ENCODE measurements at places on chromosomes 3 and 15.

GRCh38 chr3:108024146-108024850 is 66.5 kb downstream of the CD47 start:
- no peak for DNase-seq
- no peaks in the 10 kb centered on the region for H3K36me3 ChIP-seq
- no peak overlapping the region for H3K4me3 ChIP-seq
- H3K27ac ChIP-seq: no peak overlapping the region

GRCh38 chr3:52381623-52382022 is 63.3 kb downstream of the SEMA3G start:
- H3K4me3 ChIP-seq: no peak overlapping the region
- H3K36me3 ChIP-seq: no peaks in the 10 kb centered on the region

DNA sequence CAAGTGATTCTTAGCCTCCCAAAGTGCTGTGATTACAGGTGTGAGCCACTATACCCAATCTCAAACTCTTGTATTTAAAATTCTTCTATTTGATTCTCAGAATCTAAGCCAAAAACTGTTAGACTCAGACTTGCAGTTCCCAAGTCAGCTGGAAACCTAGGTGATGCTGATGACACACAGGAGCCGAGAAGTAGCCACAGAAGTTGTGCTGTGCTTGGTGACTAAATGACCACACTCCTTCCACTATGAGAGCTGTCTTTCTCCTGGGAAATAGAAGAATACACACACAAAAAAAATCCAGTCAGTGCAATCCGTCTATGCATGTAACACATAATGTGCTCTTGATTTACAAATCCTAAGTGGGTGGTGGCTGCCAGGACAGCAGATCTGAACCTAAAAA is 33.9 kb downstream of the ILDR1 start:
- H3K4me1 ChIP-seq: no peaks in the 10 kb centered on the region
- no peak overlapping the region for H3K27ac ChIP-seq
- no peak for DNase-seq
- no peak overlapping the region for H3K4me3 ChIP-seq
- peaks cover 4% of the 10 kb centered on the region for H3K36me3 ChIP-seq

- H3K36me3 ChIP-seq: peaks cover 3% of the 10 kb centered on the region
- H3K4me3 ChIP-seq: peak within 1 kb of the TSS; percentile 90
- no peaks in the 10 kb centered on the region for H3K27me3 ChIP-seq
- DNase-seq: no peak
- peaks cover 11% of the 10 kb centered on the region for H3K4me1 ChIP-seq
Observed at GRCh38 chr3:12796171-12797123, at the start of gene CAND2. Gene CAND2, plus strand, starts transcription at chr3:12796680. Its CDS starts 41 bp downstream, at chr3:12796721.

DNA sequence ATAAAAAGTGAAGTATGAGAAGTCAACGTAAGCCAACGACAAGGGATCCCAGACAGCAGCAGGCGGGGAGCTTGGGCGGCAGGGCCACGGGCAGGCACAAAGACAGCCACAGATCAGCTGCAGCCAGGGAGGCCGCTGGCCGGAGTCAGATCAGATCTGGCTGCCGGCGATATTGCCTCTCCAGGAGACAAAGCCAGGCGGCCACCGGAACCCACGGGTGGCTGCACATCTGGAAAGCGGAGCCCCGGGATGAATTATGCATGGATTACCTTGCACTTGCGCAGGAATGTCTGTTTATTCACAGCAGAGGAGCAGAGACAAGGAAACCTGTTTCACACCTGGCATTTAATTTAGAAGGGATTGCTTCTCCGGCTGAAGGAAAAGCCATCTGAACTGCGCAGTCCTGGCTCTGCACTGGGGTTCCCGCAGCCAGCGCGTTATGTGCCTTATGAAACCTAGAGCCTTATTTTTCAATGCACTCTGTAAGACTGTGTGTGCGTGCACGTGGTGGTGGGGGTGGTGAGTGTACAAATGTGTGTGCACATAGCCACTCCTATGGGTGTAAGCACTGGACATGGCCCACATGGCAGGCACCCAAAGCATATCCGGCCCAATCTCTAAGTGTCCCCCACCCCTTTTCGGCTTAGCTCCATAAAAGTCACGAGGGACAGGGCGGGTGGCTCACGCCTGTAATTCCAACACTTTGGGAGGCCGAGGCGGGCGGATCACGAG is 427.8 kb upstream of the MCTP2 start:
- H3K36me3 ChIP-seq: no peaks in the 10 kb centered on the region
- no peak overlapping the region for H3K4me3 ChIP-seq
- no peak for DNase-seq
- peaks cover 9% of the 10 kb centered on the region for H3K27me3 ChIP-seq
- H3K4me1 ChIP-seq: peaks cover 17% of the 10 kb centered on the region

DNA sequence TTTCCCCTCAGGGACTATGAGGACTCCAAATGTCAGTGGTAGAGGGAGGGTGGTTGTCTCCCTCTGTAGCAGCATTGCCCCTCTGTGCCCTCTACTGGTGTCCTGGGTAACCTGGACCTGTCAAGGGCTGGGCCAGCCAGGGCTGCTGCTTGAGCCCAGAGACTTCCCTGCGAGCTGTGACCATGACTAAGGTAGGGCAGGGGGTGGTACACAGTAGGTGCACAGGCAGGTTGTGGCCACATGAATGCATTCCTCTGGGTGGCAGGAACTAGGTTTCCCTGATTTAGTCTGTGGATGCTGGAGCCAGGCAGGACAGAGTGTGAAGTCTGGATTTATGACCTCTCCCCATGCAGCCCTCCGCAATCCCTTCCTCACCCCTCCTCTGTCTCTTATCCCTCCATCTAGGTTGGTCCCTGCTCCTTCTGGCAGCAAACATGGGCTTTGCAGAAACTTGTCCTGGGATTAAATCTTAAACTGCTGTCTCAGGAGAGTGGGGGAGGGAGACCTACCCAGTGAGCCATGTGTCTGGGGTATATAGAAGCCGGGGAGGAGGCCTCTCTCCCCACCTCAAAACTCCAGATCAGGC is 8.7 kb upstream of the SEMA3F start:
- H3K4me3 ChIP-seq: no peak overlapping the region
- peaks cover 3% of the 10 kb centered on the region for H3K27me3 ChIP-seq
- no peak for DNase-seq
- peaks cover 26% of the 10 kb centered on the region for H3K4me1 ChIP-seq

- H3K36me3 ChIP-seq: no peaks in the 10 kb centered on the region
- H3K27me3 ChIP-seq: no peaks in the 10 kb centered on the region
- H3K4me1 ChIP-seq: no peaks in the 10 kb centered on the region
- H3K4me3 ChIP-seq: no peak overlapping the region
Observed at GRCh38 chr3:142098964-142099363, 50.4 kb downstream of the TFDP2 start.

GRCh38 chr15:66923438-66923881 is 141.9 kb upstream of the SMAD3 start:
- no peaks in the 10 kb centered on the region for H3K36me3 ChIP-seq
- no peak for DNase-seq
- H3K4me1 ChIP-seq: peaks cover 17% of the 10 kb centered on the region

- H3K36me3 ChIP-seq: peaks cover 4% of the 10 kb centered on the region
- DNase-seq: no peak
- H3K27ac ChIP-seq: no peak overlapping the region
- no peaks in the 10 kb centered on the region for H3K27me3 ChIP-seq
- H3K4me1 ChIP-seq: peaks cover 9% of the 10 kb centered on the region
- no peak overlapping the region for H3K4me3 ChIP-seq
Observed at GRCh38 chr3:116045314-116045713, 400.0 kb downstream of the LSAMP start.

GRCh38 chr15:70516408-70517193 is 246.8 kb downstream of the UACA start:
- peak overlapping the region; percentile 36 for H3K4me3 ChIP-seq
- H3K36me3 ChIP-seq: no peaks in the 10 kb centered on the region
- peak overlapping the region; percentile 67 for H3K27ac ChIP-seq
- no peak for DNase-seq
- peaks cover 10% of the 10 kb centered on the region for H3K27me3 ChIP-seq

DNA sequence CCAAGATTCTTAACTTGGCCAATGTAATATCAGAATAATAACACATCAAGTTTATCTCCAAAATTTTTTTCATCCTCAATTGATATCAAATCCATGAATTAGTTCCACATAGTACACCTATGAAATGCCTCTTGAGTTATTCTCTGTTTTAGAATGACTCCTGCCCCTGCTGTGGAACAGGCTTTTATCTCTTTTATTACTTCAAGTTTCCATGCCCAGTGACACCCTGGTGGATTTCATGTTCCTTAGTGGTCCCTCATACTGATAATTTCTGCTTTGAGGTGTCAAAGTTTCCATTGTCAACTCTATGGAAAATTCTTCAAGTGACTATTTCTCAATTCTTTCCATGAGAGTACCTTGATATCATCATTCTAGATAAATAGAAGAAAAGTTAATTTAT is 24.6 kb downstream of the PLSCR1 start:
- no peaks in the 10 kb centered on the region for H3K27me3 ChIP-seq
- H3K36me3 ChIP-seq: peaks cover 13% of the 10 kb centered on the region
- H3K27ac ChIP-seq: no peak overlapping the region
- DNase-seq: no peak

DNA sequence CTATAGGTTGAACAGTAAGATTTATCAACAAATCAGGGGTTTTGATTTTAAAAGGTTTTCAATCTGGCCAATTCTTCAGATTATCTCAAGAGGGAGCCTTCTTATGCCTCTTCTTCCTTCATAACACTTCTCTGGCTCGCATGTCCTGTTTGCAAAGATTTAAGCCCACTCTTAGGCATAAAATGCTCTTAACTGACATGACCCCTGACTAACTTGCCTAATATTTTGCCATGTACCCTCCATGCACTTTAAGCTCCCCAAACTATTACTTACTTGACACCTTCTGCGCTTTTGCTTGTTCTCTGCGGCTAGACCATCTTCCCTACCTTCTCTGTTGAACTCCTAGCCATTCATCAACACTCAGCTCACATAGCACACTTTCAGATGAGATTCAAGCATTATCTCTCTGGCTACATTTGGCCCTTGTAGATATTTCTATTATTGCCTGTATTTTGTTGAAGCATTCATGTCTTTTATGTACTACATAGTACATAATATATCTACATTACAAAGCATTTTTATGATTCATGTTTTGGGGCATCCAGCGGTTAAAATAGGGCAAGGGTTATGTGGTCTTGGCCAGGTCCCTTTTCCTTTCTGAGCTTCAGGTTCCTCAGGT is 1.0 kb upstream of the ARIH1 start:
- no peaks in the 10 kb centered on the region for H3K27me3 ChIP-seq
- DNase-seq: no peak
- peaks cover 14% of the 10 kb centered on the region for H3K36me3 ChIP-seq
- peak overlapping the region; percentile 92 for H3K4me3 ChIP-seq

GRCh38 chr3:99172736-99173657 is 271.5 kb upstream of the DCBLD2 start:
- no peak overlapping the region for H3K27ac ChIP-seq
- H3K27me3 ChIP-seq: peaks cover 11% of the 10 kb centered on the region
- H3K4me1 ChIP-seq: no peaks in the 10 kb centered on the region
- DNase-seq: peak; percentile 62

DNA sequence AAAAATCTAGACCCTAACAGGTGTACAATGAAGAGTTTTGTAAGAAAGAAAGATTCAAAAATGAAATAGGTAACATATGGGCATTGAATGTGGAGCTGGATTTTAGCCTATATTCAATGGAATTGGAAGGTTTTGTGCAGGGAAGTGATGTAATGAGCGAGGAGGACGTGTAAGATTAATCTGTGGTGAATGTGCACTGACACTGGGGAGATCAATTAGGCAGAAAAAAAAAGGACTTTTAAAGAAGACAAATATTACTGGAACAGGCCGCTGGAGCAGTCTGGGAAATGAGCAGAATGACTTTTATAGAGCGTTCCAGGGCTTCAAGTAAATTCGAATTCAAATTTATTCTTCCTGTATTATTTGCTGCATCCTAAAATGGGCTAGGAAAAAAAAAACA is 55.2 kb downstream of the PDIA5 start:
- peaks cover 34% of the 10 kb centered on the region for H3K36me3 ChIP-seq
- no peak for DNase-seq
- H3K27me3 ChIP-seq: no peaks in the 10 kb centered on the region
- H3K4me1 ChIP-seq: peaks cover 16% of the 10 kb centered on the region
- no peak overlapping the region for H3K27ac ChIP-seq

GRCh38 chr3:112132088-112132487 is 960 bp downstream of the GCSAM start:
- H3K27ac ChIP-seq: no peak overlapping the region
- peaks cover 40% of the 10 kb centered on the region for H3K4me1 ChIP-seq
- H3K4me3 ChIP-seq: no peak overlapping the region
- no peak for DNase-seq

GRCh38 chr15:96327155-96327741 is 3.3 kb upstream of the NR2F2 start:
- DNase-seq: no peak
- peaks cover 32% of the 10 kb centered on the region for H3K27me3 ChIP-seq
- H3K36me3 ChIP-seq: peaks cover 6% of the 10 kb centered on the region
- peak overlapping the region; percentile 98 for H3K27ac ChIP-seq
- peak overlapping the region; percentile 96 for H3K4me3 ChIP-seq

DNA sequence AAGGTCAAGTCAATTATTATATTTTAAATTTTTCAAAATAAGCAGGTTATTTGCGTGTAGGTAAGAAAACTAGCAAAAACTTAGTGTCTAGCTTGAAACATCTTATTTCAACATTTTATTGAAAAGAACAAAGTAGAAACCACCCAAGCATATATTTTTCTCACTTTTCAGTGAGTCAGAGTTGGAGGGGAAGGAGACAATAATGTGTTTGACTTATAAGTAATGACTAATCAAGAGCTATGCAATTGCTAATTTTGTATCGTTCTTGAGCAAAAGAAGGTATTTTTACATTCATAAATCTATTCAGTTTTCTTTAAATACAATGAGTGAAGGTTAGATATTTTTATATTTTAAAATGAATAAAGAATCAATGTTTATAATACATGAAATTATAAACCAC is 54.4 kb upstream of the P2RY1 start:
- no peaks in the 10 kb centered on the region for H3K27me3 ChIP-seq
- no peak overlapping the region for H3K27ac ChIP-seq
- no peaks in the 10 kb centered on the region for H3K36me3 ChIP-seq
- no peak for DNase-seq
- peaks cover 11% of the 10 kb centered on the region for H3K4me1 ChIP-seq

DNA sequence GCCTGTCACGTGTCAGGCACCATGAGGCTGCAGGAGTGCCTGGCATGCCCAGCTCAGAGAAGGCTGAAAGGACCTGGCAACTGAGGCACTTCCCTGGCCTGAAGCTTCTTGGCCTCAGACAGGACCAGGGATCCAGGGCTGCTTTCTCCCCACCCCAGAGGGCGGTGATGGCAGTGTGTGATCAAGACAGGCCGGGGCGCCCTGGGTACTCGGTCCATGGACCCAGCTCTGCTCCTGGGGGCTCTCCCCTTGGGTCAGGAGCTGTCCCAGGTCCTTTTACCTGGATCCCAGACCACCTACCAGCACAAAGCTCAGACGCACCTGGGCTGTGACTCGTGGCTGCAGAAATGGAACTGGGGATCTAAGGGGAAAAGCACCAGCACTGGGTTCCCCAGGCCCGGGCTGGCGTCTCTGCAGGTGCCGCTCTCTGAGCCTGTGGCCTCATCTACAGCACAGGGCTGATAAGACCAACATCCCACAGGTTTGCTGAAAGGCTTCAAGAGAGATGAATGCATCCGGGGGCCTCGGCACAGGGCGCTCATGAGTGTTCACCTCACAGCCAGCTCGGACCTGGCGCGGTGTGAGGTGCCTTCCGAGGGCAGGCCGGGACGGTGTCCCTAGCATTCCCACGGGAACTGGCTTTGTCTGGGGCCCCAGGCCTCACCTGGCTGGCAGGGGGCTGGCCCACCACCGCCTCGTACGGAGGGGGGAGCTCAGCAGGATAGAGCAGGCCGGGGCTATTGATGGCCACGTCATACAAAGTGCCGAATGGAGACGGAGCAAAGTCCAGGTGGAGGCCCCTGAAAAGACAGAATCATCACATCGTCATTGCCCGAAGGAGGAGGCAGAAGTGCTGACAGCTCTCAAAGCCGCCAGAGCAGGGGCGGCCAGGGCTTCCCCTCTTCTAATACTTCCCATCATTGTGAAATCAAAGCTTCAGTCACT is 133.6 kb downstream of the NSMCE3 start:
- H3K27ac ChIP-seq: no peak overlapping the region
- peaks cover 22% of the 10 kb centered on the region for H3K4me1 ChIP-seq
- no peaks in the 10 kb centered on the region for H3K36me3 ChIP-seq

Measured in type B pancreatic cell (in vitro differentiated cells).